ENCODE measurements at places on chromosomes 13 and 19.

DNA sequence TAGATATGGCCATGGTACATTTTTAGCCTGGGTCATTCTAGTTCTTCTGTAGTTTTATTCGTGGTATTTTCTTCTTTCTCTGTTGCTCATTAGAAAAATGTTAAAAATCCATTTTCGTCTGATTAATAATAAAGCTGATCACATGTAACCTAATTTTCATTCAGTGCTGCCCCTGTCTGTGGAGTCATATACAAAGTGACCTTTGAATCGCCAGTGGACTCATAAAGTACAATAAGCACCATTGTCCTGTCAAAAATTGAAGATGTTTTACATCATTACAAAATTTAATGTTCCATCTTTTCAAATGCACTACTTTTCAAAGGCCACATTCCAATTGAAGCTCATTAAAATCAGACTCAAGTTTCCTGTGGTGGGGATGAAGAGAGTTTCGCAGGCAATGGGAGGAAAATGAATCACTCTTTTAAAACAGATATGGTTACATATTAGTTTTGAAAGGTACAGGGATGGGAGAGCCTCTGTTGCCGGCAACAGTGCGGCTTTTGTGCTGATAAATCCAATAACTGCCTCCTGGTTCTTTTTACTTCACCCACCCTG is 205.4 kb downstream of the ZNF536 start:
- DNase-seq, result no peak

- no peak for DNase-seq
Observed at GRCh38 chr19:46860846-46861690, at the start of gene ARHGAP35. TSS of gene ARHGAP35 (plus strand) at chr19:46860997. CDS start at chr19:46918676, 57,679 bp downstream.

DNA sequence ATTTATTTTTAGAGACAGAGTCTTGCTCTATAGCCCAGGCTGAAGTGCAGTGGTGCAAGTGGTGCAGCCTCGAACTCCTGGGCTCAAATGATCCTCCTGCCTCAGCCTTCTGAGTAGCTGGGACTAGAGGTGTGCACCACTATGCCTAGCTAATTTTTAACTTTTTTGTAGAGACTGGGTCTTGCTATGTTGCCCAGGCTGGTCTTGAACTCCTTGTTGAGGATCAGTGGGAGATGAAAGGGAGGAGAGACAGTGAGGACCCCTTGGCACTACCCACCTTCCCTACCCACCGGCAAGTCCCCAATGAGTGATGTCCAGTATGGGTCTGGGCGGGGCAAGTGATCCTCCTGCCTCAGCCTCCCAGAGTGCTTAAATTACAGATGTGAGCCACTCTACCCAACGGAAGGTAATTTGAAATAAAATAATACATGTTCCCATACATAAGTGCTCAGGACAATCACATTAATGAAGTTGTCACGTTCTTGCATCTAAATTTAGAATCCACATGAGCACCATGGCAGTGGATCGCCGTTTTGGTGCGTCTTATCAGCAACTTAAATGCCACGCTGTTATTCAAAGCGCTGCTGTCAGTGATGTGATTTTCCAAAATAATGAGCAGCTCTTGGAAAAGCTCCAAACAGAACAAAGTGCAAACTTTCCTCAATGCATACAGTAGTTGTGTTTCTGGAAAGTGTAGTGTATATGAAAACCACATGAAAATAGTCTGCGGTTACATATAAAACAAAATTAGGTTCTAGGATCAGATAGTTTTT is 5.9 kb upstream of the ARL11 start:
- no peak for DNase-seq

DNA sequence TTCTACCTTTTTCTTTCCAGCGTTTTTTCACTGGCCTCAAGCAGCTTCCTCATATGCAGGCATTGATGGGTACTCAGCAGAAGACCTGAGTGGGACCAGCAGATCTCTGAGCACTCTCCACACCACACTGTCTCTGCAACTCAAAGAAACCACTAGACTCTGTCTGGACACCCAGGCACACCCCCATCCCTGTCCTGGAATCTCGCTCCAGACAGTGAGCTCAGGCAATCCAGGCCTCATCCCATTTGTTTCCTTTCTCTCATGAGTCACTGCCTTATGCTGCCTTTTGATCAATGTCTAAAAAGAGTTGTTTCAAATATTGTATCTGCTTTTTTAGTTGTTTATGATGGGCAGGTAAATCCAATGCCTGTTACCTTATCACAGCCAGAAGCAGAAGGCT is 19.7 kb upstream of the POP4 start:
- DNase-seq, result no peak

DNA sequence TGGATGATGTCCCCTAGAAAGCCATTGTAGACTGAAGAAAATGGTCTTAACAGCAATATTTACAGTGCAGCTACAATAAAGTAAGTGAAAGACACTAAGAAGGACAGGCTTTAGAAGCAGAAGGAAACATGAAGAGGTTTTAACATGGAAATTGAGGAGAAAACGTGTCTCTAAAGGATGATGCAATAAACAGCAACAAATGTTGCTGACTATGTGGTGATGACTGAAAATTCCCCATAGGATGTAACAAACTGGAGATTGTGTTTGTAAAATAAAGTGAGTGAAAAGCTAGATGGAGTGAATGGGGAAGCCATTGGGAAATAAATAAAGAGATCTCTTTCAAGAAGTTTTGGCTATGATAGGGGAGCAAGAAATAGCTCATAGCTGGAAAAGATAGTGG is 186.7 kb upstream of the IPO5 start:
- no peak for DNase-seq

GRCh38 chr13:87554045-87554444 is 117.1 kb upstream of the SLITRK5 start:
- no peak for DNase-seq

- DNase-seq, result no peak
Observed at GRCh38 chr19:18726846-18727245, 43.4 kb downstream of the CRTC1 start.

DNA sequence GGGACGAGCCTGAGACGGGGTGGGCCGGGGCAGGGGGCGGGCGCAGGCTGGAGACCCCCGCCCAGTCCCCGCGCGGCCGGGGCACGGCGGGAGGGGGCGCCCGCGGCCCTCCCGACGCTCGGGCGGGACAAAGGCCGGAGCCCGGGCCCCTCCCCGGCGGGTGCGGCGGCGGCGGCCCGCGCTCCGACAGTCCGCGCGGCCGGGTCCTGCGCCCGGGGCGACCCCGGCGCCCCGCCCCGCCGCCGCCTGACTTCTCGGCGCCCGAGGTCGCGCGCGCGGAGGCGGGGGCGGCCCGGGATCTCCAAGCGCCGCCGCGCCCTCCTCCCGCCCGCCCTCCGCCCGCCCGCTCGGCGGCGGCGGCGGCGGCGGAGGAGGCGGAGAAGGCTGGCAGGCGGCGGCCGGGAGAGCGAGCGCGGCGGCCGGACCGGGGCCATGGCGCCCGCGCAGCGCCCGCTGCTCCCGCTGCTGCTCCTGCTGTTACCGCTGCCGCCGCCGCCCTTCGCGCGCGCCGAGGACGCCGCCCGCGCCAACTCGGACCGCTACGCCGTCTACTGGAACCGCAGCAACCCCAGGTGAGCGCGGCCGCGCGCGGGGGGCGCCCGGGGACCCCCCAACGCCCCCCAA is at the start of gene EFNA2:
Gene EFNA2 (plus strand): TSS at position 137 of the 624 bp plus-strand sequence. CDS start 296 bp downstream, at position 433.
- DNase-seq, result no peak

DNA sequence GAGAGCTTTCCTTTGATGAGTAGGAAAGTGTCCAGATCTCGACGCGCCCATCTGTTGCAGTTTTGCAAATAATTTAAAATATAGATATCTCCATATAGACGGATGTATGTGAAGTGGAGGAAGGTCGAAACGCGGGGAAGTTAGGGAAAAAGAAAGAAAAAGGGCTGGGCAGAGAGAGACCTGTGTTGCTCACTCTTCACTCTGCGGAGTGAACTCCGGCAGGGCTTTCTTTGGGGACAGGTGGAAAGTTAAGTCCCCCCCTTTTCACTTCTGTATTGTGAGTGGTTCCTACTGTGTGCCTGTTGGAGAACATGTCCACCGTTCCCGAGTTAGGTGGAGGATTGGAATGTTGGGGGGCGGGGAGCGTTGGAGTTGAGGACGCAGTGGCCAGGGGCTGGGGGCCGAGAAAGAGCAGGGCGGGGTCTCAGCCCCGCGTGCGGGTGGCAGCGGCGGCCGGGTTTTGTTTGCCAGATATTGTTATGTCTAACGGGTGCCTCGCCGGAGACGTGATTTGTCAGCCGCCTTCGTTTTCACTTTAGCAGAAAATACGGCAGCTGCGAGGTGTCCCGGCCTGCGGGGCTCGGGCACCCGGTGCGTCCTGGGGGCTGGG is 145.1 kb upstream of the ZNF536 start:
- no peak for DNase-seq

GRCh38 chr19:2532252-2533071 is 56.5 kb downstream of the GADD45B start:
- no peak for DNase-seq

DNA sequence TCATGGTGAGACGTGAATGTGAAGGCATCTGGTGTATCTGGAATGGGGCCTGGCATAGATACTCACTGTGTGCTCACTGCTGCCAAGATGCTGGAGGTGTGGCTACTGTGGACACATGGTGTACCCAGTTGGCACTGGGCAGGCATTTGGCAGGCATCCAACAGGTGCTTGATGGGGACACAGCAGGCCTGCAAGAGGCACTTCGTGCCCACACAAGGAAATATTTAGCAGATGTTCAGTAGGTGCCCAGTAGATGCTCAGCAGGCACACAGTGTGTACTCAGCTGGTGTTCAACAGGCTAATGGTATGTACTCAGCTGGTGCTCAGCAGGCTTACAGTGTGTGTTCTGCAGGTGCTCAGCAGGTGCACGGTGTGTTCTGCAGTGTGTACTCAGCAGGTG is 14.2 kb downstream of the CRTC1 start:
- DNase-seq, result no peak
